ENCODE measurements at places on chromosomes 16 and 17.

DNA sequence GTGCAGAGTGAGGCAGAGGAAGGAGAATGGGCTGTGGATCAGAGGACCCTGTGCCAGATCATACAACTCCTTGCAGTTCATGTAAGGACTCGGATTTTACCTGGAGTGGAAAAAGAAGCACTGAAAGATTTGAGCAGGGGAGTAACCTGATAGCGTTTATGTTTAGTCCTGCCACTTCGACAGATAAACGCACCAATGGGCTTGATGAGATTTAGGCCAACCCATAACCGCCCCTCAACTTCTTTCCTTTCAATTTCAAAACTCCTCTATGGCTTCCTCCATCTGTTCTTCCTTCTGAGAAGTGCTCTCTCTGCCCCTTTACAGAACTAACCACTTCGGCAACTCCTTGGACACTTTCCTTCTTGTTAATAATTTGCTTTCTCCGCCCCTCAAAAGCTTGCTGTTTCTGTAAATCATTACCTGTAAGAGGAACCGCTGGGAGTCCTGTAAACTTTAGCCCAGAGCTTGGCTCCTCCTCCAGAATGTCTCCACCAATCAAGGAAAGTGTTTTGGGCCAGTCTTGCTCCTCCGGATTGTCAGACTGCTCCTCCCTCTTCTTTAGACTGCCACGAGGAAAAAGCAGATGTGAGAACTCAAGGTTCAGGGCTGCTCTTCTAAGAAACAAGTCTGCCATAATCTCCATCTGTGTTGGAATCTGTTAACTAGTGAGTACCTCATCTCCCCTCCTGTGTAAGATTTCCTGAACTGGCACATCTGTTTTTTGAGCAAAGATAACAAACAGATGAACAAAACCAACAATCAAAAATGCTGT, at the start of gene ACSM3:
ACSM3 (plus strand) TSS at position 554 of the 772 bp plus-strand sequence. CDS start 6,021 bp downstream, outside the sequence.
- DNase-seq = peak; percentile 19

DNA sequence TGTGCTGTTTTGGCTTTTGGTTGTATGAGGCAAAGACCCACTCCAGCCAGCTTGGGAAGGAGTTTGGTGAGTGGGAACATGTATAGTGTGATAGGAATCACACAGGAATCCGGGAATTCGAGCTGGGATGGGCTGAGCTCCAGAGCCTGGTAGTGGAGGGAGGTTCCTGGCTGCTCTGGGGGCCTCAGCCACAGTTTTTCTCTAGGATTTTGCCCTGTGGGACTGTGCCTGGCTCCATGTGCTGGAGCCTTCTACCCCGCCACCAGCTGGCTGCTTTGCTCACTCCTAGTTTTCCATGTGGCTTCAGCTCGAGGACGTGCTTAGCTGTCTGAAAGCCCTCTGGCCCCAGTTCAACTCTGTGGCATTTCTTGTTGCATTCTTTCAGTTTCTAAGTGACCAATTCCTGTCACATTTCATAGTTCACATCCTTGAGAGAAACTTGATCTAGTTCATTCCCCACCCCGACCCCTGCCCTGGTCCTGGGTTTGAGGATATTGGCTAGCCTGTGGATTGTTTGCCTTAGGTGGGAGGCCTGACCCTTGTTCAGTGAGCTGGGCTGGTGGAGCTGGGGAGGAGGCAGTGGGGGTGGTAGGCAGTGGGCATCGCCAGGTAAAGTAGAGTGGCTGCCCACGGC, 5.0 kb downstream of the SEC14L1 start:
- DNase-seq = no peak

GRCh38 chr17:29949696-29950095, 8.3 kb downstream of the EFCAB5 start:
- no peak for DNase-seq

GRCh38 chr16:49478107-49478506, 104.5 kb downstream of the C16orf78 start:
- no peak for DNase-seq

GRCh38 chr16:90008708-90009145, 10.5 kb downstream of the DBNDD1 start:
- peak; percentile 19 for DNase-seq

GRCh38 chr17:21160401-21160800, 33.6 kb downstream of the DHRS7B start:
- DNase-seq = no peak

DNA sequence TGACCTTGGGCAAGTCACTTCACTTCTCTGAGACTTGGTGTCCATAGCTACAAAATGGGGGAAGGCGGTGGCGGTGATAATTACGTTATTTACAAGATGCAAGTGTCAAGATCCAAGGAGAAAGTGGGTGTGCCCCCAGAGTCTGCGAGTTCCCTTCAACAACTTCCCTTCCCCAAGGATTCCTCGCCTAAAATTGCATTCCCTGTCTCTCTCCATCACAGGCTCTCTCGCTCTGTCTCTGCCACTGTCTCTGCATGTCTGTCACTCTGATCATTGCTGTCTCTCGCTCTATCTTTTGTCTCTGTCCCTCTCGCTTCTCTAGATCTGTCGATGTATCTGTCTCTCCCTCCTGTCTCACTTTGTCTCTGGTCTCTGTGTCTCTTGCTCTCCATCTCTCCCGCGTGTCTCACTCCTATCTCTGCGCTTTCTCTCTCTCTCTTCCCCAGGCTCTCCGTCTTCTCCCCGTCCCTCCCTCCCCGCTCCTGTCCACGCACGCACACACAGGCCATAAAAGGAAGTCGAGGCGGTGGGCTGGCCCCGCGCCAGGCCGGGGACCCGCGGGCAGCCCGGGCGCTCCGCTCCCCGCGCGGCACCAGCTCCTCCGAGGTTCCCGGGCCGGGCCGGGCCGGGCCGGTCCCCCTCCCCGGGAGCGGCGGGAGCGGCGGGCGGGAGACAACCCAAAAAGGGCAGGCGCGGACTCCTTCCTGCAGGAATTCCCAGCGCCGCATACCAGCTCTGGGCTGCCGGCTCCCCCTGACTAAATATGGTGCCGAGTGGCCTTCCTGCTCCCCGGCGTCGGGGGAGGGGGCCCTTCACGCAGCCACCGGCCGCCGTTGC, 1.1 kb upstream of the MYH11 start:
- no peak for DNase-seq

- DNase-seq = no peak
Observed at GRCh38 chr16:69942099-69942491, 9.0 kb upstream of the CLEC18A start.

- DNase-seq = no peak
Observed at GRCh38 chr17:82734987-82735866, at the start of gene FN3K. Gene FN3K (plus strand): TSS chr17:82735615. CDS start chr17:82735637, 22 bp downstream.

GRCh38 chr17:2792366-2793169, 3.7 kb upstream of the RAP1GAP2 start:
- no peak for DNase-seq

GRCh38 chr17:47119746-47120520, 69.2 kb downstream of the CDC27 start:
- no peak for DNase-seq

DNA sequence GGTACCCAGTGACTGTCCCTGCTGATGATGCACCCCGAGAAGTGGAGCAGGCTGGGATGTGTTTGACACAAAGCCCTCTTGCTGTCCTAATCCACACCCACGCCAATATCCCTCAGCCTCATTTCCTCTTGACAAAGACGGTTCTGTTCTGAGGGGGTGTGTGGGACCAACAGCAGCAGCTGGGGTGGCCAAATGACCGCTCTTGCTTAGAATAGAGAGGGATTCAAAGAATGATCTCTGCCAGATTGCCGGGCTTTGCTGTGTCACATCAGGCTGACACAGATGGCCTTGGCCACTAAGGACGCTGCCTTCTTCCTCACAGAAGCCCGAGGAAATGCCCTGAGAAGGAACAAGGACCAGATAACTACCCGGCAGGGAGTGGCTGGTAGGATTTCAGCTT, 250.7 kb downstream of the NTN1 start:
- no peak for DNase-seq

DNA sequence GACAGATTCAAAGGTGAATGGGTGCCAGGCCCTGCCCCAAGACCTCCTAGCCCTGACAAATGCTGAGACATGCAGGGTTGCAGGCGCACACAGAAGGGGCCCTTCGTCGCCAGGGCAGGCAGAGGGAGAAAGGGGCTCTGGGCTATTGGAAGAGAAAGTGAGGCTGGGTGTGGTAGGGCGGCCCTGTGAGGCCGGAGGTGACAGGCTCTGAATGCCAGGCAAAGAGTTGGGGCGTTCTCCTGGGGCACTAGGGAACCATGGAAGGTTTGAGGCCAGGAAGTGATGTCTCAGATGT, 26.4 kb upstream of the NXPH3 start:
- no peak for DNase-seq

DNA sequence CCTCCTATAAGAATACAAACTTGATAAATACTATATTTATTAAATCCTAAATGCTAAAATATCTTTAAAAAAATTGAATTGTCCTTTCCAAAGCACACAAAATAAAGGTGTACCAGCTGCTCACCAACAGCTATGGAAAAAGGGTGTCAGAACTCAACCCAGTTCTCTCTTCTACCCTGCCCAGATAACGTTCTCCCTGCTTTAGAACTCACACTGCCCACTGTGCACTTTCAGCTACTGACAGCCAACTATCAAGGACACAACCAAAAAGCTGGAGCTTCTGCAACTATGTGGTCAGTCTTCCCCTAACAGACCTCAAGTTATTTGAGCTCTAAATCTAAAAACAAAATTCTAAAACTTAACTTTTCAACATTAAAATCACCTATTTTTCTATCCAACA, 13.7 kb downstream of the AP1G1 start:
- no peak for DNase-seq

DNA sequence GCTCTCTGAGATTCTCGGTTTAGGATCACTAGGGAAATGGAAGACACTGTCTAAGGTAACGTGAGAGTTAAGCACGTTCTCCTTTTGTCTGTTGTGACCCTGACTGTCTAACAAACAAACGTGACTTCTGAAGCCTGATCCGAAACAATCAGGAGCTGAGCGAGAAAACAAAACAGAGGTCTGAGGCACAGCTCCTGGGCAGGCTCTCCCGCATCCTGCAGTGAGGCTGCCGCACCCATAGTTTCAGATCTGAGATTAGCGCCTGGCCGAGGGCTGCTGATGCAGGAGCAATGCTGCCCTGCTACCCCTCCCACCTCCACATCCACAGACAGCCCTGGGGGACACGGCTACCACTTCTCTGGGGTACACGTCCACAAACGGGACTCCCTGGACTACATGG, 46.7 kb downstream of the RNF157 start:
- DNase-seq = no peak

DNA sequence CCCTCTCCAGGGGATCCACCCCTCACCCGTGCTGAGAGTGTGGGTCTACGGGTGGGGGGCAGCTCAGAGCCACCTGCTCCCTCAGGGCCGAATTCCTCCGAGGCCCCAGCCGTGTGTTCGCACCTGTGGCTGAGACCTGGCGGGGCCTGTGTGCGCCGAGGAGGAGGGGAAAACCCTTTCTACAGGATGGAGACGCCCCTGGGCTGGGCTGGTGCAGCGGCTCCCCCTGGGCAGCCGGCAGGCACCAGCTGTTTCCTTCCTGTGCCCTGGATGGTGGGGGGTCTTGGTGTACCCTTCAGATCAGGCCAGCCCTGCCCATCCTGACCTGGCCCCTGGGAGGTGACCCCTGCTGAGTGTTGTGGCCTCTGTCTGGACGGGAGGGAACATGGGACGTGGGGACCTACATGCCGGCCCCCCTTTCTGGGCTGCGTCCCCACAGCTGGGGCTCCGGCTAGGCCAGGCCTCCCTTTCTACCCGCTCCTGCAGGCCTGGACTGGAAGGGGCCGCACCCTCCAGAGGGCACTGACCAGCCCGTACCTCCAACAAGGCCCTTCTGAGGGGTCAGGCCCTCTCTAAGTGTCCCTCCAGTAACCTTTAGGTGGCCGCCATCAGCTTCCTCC, 28.3 kb upstream of the PABPN1L start:
- no peak for DNase-seq

GRCh38 chr17:50934672-50935220, 68.6 kb upstream of the TOB1 start:
- DNase-seq = no peak

DNA sequence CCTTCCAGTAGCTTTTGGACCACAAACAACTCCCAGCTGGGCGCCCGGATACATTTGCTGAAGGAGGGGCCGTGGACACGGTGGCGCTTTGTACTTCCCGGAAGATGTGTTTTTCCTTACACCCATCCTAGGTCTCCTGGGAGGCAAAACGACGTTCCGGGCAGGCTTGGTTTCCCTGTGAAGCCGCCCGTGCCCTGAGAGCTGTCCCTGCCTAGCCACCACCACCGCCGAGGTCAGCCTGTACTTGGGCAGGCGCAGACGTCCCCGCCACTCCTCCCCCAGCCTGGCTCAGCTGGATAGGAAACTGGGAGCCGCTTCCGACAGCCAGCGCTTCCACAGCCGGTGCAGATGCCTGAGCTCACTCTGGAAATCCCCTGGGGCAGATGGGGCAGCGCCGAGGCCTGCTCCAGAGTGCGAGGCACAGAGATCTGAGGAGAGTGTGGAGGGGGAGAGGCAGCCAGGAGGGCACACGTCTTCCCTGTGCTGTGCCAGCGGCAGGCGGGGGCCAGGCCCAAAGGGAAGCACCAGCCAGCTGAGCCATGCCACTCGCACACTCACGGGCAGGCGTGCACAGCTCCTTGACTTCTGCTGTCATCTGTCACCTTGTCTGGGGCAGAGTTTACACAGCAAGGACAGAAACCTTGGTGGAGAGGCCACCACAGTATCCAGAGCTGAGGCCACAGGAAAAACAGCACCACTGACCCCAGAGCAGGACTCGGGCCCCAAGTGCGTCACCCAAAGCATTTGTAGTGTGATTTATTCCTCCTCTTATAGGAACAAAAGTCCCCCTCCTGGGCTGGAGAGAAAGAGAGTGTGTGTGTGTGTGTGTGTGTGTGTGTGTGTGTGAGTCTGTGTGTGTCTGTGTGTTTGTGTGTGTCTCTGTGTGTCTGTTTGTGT, 3.0 kb downstream of the RHBDF2 start:
- no peak for DNase-seq

- peak; percentile 64 for DNase-seq
Observed at GRCh38 chr16:30417529-30418349, 10.3 kb downstream of the ZNF771 start.

GRCh38 chr17:39238311-39238972, 12.7 kb upstream of the STAC2 start:
- DNase-seq = peak; percentile 26

GRCh38 chr17:42579794-42580551, 2.4 kb upstream of the PSMC3IP start:
- DNase-seq = no peak

GRCh38 chr17:16439303-16439791, 24.0 kb downstream of the TRPV2 start:
- no peak for DNase-seq

GRCh38 chr17:39974433-39974832, 6.2 kb upstream of the PSMD3 start:
- DNase-seq = no peak

DNA sequence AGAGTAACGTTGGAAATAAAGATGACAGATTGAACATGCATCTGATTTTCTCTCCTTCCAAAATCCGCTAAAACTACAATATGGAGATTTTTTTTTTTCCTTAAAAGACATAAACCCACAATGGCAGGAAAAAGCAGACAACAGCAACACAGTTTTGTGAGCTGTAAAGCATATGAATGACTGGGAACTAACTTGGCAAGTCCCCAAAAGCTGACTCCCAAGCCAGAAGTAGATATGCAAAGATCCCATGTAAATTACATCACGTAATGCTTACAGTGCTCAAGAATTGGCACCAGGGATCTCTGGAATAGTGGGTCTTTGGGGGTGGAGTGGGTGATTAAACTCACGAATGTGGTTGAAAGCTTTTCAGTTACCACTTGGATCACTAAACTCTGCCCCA, 106.6 kb downstream of the ELAC2 start:
- no peak for DNase-seq
